Fibroblast of pulmonary artery (primary cell): ENCODE measurements at places on chromosomes 16 and 17.

DNA sequence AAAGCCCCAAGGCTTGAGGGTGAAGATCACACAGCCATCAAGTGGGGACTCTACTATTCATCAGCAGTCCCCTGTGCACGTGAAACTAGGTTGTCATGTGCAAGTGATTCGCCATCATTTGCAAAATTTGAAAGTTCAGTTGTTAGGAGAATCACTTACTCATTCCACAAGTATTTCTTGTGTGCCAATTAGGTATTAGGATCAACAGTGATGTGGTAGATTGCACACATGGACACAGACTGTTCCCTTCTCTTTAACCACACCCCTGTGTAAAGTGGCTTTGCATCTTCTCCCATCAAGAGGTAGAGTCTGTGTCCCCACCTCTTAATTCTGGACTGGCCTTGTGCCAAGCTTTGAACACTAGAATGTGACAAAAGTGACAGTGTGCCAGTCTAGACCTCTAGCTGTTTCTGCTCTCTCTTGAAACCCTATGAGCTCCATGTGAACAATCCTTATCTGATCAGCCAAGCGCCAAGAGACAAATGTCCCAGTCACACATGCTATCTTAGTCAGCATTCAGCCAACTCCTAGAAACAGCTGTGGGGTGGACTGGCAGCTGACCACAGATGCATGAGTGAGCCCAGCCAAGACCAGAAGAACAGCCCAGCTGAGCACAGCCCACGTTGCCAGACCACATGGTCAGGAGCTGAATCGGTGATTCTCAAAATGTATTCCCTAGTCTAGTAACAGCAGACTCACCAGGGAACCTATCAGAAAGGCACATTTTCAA is 31.5 kb upstream of the SHISA9 start:
- DNase-seq, result no peak

DNA sequence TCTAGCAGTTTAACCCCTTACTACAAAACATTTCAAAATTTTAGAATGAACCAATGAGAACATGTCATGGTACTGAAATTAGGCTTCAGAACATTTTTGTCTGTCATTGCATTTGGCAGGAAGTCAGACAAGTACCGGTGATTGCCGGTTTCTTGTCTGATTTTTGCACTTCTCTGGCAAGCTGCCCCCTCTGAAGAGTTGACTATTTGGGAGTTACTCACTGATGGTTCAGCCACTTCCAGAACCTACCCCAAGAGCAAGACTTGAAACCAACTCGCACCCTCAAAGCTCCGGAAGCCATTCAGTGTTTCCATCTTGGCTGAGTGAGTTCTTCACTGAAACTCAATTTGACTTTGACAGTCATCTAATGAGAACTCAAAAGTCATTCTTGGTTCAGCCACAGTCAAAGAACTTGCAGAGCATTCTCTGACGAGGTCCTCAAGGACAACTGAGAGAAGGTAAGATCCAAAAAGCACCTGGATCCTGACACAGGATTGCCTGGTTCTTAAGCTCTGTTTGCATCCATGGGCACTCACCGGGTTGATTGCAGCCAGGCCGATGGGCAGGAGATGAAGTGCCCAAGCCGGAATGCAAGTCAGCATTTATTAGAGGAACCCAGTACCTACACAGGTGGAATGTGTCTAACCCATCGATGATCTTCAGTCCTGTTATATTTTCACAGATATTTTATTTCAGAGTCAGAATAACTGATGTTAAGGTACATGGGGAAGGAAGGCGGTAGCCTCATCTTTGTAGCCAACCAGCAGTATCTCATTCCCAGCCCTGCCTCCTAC is 93.6 kb downstream of the USP22 start:
- no peak for DNase-seq

- no peak for DNase-seq
These were observed 2.9 kb upstream of the EMP2 start for GRCh38 chr16:10583269-10583668.

DNA sequence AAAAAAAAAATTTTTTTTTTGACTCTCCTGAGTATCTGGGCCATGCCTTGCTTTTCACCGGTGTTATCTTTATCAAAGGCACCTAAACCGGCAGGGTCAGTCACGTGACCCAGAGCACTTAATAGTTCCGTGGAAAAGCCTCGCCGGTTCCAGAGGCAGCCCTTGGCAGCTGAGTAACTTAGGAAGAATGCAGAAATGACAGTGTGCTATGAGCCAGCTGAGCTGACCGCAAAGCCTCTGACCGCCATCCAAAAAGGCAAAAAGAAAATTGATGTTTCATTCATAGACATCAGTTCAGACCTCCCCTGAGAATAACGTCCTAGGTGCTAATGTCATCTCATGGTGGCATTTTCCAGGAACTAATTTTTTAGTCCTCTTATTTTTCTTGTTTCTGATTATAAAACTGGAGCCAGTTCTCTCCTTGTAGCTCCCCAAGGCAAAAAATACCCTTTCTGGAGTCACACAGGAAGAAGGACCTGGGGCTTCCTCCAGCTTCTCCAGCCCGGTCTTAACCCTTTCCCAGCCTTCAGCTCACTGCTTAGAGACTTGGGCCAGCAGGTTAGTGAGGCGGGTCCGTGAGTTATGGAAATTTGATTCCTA is 122.6 kb downstream of the SOCS1 start:
- peak; percentile 95 for DNase-seq

GRCh38 chr16:28542646-28543045 is 3.9 kb upstream of the NUPR1 start:
- DNase-seq, result no peak

DNA sequence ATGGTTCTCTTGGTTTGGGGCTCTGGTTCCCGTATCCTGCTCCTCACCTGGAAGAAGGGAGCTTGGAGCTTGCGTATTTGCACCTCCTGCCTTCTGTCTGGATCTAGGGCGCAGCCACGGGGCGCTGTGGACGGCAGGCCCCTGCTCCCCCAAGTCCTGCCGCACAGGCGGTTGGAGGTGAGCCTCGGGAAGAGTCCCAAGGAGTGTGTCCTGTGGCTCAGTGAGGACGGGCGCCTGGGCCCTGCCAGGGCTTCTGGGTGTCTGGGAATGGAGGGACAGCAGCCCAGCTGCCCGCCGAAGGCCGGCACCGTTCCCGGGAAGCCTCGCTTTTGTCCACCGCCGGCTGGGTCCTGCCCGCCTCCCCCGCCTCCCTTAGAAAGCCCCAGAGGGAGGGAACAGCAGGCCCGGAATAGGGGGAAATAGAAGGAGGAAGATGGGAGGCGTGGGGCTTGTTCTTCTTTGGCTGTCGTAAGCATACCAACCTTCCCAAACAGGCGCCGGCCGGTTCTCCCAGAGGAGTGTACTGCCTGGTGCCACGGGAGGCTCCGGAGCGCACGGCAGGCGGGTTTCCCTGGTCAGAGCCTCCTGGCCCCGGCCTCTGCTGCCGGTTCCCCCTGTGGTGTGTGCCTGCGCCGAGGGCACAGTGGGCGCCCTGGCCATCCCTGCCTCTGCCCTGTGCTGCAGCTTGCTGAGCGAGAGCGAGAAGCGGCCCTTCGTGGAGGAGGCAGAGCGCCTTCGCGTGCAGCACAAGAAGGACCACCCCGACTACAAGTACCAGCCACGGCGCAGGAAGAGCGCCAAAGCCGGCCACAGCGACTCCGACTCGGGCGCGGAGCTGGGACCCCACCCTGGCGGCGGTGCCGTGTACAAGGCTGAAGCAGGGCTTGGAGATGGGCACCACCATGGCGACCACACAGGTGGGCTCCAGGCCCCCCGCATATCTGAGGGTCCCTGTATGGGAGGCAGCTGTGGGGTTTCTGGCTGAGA is 1.8 kb downstream of the SOX8 start:
- no peak for DNase-seq

GRCh38 chr17:48625495-48626244 is 488 bp downstream of the HOXB9 start:
- no peak for DNase-seq
